ENCODE measurements at places on chromosomes 7 and 10. TPM values are rescaled to one million over a fixed set of nuclear protein-coding genes. Genes with fewer than 3 reads are reported as not detected.

DNA sequence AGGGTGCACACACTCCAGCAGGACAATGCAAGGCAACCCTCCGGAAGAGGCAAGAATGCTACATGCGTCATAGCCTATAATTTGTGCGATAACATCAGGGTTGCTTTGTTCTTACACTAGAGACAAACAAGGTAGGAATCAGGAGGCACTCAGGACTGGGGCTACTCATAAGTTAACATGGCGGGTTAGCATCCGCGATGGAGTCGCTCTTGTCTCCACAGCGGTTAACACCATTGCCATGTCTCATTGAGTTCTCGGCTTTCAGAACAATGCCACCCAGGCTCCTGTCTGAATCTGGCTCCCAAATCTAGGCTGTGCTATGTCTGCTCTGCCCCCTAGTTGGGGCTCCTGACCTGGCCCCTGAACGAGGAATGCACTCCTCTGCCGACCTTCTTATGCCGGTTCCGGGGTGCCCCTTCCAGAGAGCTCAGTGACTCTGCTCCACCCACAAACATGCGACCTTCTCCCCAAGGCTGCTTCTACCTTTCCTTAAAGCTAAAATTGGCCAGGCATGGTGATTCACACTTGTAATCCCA is 24.9 kb upstream of the SLF2 start:
- DNase-seq = no peak

DNA sequence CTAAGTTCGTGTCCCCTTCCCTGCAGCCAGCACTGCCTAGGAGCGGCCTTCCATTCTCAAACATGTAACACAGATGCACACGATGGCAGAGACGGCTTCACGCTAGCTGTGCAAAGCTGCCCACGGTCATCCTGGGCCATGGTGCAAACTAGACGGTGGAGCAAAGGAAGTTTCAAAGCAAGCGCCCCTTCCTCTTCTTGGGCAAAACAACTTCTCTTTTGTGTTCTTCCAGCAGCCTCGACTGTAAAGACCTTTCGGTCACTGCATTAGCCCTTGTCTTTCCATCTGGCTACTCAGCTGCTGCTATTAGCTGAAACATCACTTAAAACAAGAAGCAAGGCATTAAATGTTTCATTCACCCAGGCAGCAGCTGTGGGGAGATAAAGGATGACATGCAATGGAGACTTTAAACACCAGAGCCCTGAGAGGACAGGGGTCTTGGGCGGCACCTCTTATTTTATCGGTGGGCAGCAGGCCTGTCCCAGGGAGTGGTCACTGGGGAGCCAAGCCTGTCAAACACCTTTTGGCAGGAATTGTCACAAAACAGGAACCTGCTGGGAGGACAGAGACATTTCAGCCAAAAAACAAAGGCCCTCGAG is 214.8 kb downstream of the KLF6 start:
- DNase-seq = no peak

DNA sequence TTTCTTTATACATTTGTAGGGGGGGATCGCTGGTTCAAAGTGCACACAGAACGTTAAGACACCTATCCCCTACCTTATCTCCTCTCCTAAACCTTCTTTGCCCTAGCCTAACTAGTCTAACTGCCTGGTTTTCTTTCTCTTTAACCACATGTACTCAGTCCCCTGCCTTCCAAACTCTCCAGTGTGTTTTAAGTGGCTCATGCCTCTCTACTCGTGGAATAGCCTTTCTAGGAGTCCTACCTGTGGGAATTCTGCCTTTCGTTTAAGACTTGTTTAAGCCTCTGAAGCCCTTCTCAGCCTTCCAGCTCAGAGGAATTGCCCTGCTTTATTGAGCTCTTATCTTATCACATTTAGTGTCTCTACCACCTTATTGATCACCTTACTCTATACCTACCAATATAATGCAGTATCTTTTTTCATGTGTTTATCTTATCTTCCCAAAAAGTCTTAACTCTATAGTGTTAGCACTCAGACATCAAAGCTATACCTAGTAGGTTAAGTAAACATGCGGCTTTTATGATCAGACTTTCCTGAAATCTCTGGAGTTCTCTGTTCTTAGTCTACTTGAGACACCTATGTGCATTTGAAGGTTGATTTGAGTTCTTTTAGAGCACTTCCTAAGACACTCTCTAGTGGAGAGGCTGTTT is 50.7 kb downstream of the ARID5B start:
- no peak for DNase-seq

C10orf71 gene
- not detected for total RNA-seq

GNGT1 gene
- total RNA-seq = not detected

DNA sequence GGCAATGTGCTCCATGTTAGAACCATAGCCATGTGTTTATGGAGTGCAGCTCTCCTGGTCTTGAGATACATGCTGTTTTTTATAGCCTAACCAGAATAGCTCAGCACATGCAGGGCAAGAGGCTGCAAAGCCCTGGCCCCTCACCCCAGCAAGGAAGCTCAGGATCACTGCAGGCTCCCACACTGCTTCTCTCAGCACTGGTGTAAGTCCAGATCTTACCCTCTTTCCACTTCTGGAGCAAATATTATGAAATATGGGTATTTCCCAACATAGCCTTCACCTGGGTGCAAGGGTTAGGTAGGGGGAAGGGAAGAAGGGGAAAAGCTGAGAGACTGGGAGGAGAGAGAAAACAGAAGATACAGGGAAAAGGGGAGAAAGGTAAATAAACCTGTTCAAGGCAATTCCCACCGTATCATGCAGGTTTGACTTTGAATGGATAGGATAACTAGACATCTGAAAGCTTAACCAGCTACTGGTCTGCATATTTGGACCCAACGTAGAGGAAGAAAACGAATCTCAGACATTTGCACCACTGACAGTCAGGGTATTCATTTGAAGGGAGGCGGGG is 19.7 kb downstream of the SKIDA1 start:
- DNase-seq = no peak

- DNase-seq = no peak
Observed at GRCh38 chr7:11216276-11216675, 242.6 kb downstream of the PHF14 start.

DNA sequence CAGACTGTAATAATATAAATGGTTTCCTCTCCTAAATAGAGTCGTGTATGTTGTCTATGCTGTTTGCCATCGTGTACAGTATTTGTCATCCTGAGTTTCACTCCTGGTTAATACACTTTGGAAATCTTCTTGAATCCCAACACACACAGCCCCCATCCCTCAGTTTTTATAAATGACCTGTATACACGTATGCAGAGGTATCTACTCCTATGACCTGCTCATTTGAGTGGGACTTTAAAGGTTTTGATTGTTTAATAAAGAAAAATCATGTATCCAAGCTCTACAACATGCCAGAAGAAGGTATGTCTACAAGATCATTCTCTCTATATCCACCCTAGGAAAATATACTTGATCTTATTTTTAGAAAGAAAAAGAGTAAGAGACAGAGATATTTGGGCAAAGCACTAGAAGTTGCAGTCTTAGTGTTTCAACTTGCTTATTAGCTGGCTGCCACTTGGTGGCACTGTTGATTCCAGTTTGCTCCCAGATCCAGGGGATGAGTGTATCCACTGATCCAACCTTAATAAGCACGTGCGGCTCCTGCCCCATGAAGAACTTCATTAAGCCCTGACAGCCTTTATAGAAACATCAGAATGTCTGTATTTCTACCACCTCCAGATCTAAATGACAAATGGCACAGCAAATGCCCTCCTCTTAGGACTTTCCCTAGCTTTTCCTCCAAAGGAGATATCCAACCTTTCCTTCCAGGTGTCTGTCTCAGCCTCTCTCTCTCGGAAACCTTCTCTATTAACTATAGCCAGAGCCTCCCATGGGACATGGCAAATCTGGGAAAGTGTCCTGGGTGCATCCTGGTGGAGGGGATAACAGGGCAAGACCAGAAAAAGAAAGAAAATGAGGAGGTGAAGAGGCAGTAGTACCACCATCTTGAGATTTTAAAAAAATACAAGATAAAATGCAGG is 181.6 kb upstream of the NEBL start:
- peak; percentile 52 for DNase-seq

- DNase-seq = peak; percentile 33
Observed at GRCh38 chr7:83655951-83656556, 7.1 kb upstream of the SEMA3E start.

COG5 gene
- 34.6 TPM for total RNA-seq

DNA sequence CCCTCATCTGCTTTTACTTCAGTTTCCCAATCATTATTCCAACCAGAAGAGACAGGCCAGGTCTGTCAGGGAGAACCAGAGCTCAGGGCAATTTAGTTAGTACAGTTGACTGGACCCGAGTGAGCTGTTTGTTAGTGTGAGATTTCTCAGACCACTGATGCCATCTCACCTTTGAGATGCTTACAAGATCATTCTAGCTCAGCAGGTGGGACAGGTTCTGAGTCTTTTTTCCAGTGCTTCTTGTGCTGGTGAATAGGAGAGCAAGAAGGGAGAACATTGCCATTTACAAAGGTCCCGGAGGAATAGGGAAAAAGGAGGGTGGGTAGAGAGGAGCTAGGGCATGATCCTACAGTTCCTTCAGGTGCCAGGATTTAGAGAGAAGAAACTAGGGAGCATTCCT is 112.4 kb upstream of the IFRD1 start:
- no peak for DNase-seq

DNA sequence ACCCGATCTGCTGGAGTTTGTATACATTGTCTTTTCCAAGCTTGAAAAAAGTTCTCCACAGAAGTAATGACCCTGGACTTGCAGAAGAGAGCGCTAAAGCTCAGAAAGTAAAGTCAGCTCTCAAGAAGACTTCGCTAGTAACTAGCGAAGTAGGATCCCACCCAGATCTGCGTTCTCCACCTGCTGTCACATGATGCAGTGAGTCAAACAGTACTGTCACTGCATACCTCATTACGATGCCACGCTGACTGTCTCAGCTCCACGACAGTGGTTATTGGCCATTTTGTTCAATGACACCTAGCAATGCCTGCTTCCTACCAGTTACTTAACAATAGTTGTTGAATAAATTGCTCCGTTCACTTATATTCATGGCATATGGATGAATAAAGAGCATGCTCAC is 29.7 kb upstream of the SEC61G start:
- DNase-seq = peak; percentile 36
